ENCODE measurements at places on chromosomes 4 and X.

- DNase-seq = no peak
Observed at GRCh38 chr4:52112411-52112810, 61.3 kb downstream of the SPATA18 start.

GRCh38 chrX:6311540-6311939, 82.9 kb upstream of the NLGN4X start:
- no peak for DNase-seq

DNA sequence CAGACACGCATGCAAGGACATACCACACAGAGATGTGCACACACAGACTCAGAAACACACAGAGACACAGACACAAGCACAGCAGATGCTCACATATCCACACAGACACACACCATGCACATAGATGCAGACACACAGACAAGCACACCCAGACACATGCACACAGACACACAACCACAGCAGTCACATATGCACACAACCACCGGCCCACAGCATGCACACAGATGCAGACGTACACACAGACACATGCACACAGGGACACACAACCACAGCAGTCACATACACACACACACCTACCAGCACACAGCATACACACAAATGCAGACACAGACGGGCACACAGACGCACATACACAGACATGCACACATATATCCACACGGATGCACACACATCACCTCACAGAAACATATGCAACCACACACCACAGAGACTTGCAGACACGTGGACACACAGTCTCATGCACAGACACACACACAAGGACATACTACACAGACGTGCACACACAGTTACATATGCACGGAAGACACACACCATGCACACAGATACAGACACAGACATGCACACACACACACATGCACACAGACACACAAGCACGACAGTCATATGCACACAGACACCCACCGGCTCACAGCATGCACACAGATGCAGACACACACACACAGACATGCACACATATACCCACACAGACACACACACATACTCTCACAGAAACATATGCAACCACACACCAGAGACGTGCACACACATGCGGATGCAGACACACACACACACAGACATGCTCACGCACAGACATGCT, 25.2 kb upstream of the SLC25A6 start:
- DNase-seq = no peak

DNA sequence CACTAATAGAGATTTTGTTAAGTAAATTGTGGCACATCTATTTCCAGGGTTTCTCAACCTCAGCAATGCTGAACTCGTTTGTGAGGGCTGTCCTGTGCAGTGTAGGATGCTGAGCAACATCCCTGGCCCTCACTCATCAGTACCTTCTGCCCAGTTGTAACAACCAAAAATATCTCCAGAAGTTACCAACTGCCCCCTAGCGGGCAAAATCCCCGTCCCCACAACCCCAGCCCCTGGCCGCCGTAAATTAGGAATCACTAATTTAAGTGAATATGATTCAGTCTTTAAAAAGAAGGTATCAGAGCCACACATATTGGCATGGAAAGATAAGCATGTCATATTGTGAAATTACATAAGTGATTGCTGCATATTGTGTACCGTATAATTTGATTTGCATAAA, 123.4 kb downstream of the ASB9 start:
- peak; percentile 30 for DNase-seq

GRCh38 chr4:8194306-8195242, 4.5 kb upstream of the SH3TC1 start:
- DNase-seq = no peak
